ENCODE measurements at places on chromosomes 7 and 10. TPM values are rescaled to one million over a fixed set of nuclear protein-coding genes. Genes with fewer than 3 reads are reported as not detected.

NKX1-2 gene
- polyA plus RNA-seq, result not detected

CHST15 gene
- polyA plus RNA-seq, result 20.3 TPM

LIPF gene
- polyA plus RNA-seq, result 0.20 TPM

PLEKHS1 gene
- 0.29 TPM for polyA plus RNA-seq

PRSS2 gene
- not detected for polyA plus RNA-seq

RAB19 gene
- 2.2 TPM for polyA plus RNA-seq

C10orf53 gene
- polyA plus RNA-seq, result not detected

PNLIPRP3 gene
- not detected for polyA plus RNA-seq

MAT1A gene
- polyA plus RNA-seq, result 1.5 TPM

POLR1F gene
- polyA plus RNA-seq, result 17.6 TPM

SDK1 gene
- 8.4 TPM for polyA plus RNA-seq

VPS37D gene
- 19.4 TPM for polyA plus RNA-seq

NUDT13 gene
- polyA plus RNA-seq, result 9.1 TPM

VGF gene
- 0.36 TPM for polyA plus RNA-seq

C10orf88 gene
- polyA plus RNA-seq, result 16.1 TPM

HGF gene
- polyA plus RNA-seq, result 3.2 TPM

HOXA7 gene
- polyA plus RNA-seq, result 31.7 TPM

NUPR2 gene
- 2.7 TPM for polyA plus RNA-seq

GIMAP7 gene
- 16.7 TPM for polyA plus RNA-seq

GNB2 gene
- 236 TPM for polyA plus RNA-seq

ATP5MK gene
- polyA plus RNA-seq, result 196 TPM

PON1 gene
- polyA plus RNA-seq, result 0.50 TPM

HABP2 gene
- polyA plus RNA-seq, result 0.40 TPM

CALML3 gene
- polyA plus RNA-seq, result not detected

CYP3A7 gene
- 0.53 TPM for polyA plus RNA-seq

MUC3A gene
- polyA plus RNA-seq, result 0.59 TPM

BEND7 gene
- 37.0 TPM for polyA plus RNA-seq

GHRHR gene
- 0.50 TPM for polyA plus RNA-seq

HOXA6 gene
- polyA plus RNA-seq, result 33.3 TPM

RET gene
- polyA plus RNA-seq, result 21.3 TPM

LYZL1 gene
- not detected for polyA plus RNA-seq

GRM8 gene
- 9.5 TPM for polyA plus RNA-seq

ADRA2A gene
- 2.7 TPM for polyA plus RNA-seq

SPDYE1 gene
- polyA plus RNA-seq, result 3.1 TPM
